Tibial nerve (tissue), 4 donors: ENCODE measurements at places on chromosomes 7 and 10. TPM values are rescaled to one million over a fixed set of nuclear protein-coding genes. Genes with fewer than 3 reads are reported as not detected.
A peak's percentile ranks its signal among the peaks of the same experiment; 100 is the strongest.

GRCh38 chr10:64346389-64346788 is 825.2 kb downstream of the REEP3 start:
- no peak for DNase-seq

- DNase-seq = peak; percentile 57
These were observed 113.7 kb upstream of the ANKRD1 start for GRCh38 chr10:91034494-91035159.

- DNase-seq = no peak
These were observed 314.9 kb downstream of the RPS24 start for GRCh38 chr10:78348411-78349164.

The TAF6 gene
- 46.1 TPM for total RNA-seq

The PYROXD2 gene
- 22.8 TPM for total RNA-seq

The TMEM184A gene
- not detected for total RNA-seq

The KCP gene
- total RNA-seq = 0.22 TPM

The NXPH1 gene
- not detected for total RNA-seq

The IRF5 gene
- 16.2 TPM for total RNA-seq
